Cardiac septum (tissue), 1 donor: ENCODE measurements at places on chromosomes 13 and 19. TPM values are rescaled to one million over a fixed set of nuclear protein-coding genes. Genes with fewer than 3 reads are reported as not detected.

- DNase-seq: no peak
Measured at GRCh38 chr13:73341748-73342147, 282.9 kb downstream of the KLF5 start.

The NANOS3 gene
- total RNA-seq: 0.78 TPM

DNA sequence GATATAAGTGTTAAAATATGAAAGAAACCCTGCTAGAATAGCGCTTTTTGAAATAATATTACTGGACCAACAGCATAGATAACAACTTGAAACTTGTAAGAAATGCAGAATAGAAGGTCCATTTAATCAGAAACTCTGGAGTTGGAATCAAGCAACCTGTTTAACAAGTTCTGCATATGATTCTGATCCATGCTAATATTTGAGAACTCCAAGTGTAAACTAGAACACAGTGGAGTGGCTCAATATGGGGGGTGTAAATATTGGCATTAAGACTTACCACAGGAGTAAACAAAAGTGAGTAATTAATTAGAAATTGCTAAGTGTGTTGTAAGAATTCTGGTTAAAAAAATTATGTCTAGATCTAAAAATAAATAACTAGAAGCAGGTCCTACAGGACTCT, 151.2 kb downstream of the SLITRK1 start:
- DNase-seq: no peak

DNA sequence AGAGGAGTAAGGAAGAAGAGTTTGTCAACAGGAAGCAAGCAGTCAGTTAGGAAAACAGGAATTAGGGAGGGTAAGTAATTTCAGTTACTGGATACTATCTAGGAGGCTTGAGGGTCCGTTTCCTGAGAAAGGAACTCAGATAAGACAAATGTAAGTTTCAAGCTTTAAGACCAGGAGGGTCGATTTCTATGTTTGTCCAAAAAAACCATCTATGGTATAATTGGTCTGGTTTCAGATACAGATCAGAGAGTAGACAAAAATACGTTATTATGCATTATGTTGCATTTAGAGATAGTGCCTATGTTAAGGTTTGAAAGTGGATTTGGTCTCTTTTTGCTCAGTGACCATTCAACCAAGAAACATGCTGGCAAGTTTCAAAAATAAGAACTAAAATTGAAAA, 789.6 kb upstream of the PCDH20 start:
- DNase-seq: no peak
